ENCODE measurements at places on chromosomes 11 and 22. TPM values are rescaled to one million over a fixed set of nuclear protein-coding genes. Genes with fewer than 3 reads are reported as not detected.

SAA4 gene
- 0.54 TPM for total RNA-seq

RIMBP3C gene
- not detected for total RNA-seq

CNGA4 gene
- 0.20 TPM for total RNA-seq

USP28 gene
- 22.9 TPM for total RNA-seq

TMEM223 gene
- 11.2 TPM for total RNA-seq

HTR3B gene
- total RNA-seq, result not detected

GALNT18 gene
- not detected for total RNA-seq

MYBPC3 gene
- total RNA-seq, result not detected

SLC25A18 gene
- not detected for total RNA-seq

GRCh38 chr11:45161252-45162063 lies 15.0 kb downstream of the PRDM11 start:
- H3K4me1 ChIP-seq, result no peaks in the 10 kb centered on the region
- H3K36me3 ChIP-seq, result no peaks in the 10 kb centered on the region
- no peak overlapping the region for H3K4me3 ChIP-seq
- H3K27ac ChIP-seq, result no peak overlapping the region
- DNase-seq, result no peak
- H3K27me3 ChIP-seq, result peaks cover 2% of the 10 kb centered on the region

DNA sequence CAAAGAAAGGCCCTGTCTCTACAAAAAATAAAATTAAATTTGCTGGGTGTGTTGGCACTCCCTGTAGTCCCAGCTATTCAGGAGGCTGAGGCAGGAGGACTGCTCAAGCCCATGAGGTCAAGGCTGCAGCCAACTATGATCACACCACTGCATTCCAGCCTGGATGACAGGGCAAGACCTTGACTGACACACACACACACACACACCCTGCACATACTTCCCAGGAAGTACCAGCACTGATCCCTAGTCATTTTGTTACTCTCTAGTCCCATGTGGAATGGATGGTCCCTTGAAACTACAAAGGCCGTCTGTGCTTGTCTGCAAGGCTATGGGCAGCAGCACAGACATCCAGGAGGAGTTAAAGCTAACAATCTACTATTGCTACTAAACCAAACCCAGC lies 59.7 kb upstream of the CYP2D6 start:
- no peak for DNase-seq
- H3K36me3 ChIP-seq, result no peaks in the 10 kb centered on the region

DNA sequence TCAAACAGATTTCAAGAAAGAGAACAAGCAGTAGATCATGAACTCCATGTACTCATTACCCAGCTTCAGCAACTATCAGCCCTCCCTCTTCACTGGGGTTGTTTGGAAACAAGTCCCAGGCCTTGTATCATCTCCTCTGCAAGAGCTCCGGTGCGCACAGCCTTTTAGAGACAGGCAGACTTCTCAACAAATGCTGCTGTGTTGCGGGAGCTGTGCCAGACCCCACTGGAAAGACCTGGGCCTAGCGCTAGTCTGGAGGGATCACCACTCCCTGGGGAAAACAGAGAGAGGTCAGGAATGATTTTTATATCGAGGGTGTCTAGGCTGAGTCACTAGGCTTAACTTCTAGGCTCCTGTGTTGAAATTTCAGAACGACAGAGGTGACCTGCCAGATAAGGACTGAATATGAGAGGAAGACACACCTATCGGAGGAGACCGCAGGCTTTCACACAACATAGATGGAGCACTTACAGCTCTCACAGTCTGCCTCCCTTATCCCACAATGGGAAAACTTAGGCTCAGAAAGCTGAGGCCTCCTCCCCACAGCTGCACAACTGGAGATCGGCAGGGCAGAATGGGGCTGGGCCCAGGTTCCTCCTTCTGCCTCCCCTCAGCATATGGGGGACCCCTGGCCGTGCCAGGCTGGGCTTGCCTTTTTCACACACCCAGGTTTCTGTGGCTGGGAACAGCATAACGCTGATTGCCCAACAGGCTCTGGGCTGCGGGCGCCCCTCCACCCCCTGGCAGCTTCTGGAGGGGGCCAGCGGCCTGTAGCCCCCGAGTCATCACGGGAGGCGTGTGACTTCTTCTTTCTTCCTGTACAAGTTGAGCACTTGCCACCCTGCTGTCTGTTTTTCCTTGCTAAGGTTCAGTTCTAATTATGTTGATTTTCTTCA lies 86.0 kb downstream of the PKNOX2 start:
- no peaks in the 10 kb centered on the region for H3K4me1 ChIP-seq
- peaks cover 10% of the 10 kb centered on the region for H3K27me3 ChIP-seq

- no peaks in the 10 kb centered on the region for H3K4me1 ChIP-seq
- H3K27ac ChIP-seq, result no peak overlapping the region
- H3K4me3 ChIP-seq, result no peak overlapping the region
- DNase-seq, result no peak
- H3K36me3 ChIP-seq, result no peaks in the 10 kb centered on the region
These were observed 50.0 kb upstream of the RFPL3 start for GRCh38 chr22:32307617-32308016.

DNA sequence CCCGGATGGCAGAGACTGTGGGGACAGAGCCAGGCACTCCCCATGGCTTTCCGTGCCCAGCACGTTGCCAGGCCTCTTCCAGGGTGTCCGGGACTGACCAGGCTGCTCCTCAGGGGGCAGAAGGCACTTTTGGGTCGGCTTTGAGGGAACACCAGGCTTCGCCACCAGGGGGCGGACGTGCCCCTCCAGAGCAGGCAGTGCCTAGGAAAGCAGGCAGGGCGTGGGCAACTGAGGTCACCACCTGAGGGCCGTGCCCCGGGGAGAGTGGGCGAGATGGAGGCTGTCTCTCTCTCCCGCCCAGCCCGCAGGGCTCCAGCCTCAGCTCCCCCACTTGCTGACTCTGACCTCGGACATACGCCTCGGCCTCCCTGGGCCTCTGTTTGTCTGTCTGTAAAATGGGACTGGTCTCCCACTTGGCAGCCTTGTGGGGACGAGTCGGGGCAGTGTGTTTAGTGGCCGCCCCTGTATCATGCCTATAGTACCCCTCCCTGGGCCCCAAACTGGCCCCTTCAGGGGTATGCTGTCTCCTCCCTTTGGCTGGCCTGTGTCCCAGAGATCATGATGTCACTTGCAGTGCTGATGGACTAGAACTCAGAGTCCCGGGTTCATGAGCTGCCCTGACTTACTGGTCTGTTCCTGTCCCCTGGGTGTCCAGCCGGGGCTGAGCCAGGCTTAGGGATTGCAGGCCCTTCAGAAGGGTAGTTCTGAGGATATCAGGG lies 4.4 kb upstream of the PRR5 start:
- H3K27ac ChIP-seq, result no peak overlapping the region
- DNase-seq, result peak; percentile 83
- no peak overlapping the region for H3K4me3 ChIP-seq
- peaks cover 3% of the 10 kb centered on the region for H3K4me1 ChIP-seq
- H3K27me3 ChIP-seq, result no peaks in the 10 kb centered on the region

GRCh38 chr11:396948-397548 lies 3.0 kb downstream of the PKP3 start:
- peak; percentile 34 for DNase-seq
- peak overlapping the region; percentile 37 for H3K4me3 ChIP-seq
- H3K4me1 ChIP-seq, result no peaks in the 10 kb centered on the region
- no peak overlapping the region for H3K27ac ChIP-seq
- no peaks in the 10 kb centered on the region for H3K36me3 ChIP-seq

DNA sequence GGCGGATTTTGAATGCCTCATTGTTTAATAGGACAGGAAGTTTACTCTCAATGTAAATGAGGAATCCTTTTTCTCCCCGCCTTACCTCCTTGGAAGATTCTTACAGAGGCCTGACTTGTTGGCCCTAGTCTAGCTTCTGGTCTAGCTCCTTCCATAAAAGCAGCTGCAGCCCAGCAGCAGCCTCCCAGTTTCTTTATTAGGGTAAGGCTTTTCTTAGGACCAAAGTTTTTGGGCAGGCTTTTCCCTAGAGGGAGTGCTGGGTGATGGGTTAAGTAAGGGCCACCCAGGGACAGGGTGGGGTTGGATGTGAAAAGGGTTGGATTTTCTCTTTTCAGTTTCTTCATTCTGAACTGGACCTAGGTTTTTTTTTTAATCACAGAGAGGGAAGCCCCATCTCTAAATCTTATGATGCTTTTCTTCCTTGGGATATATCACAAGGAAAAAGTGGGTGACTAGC lies 49.7 kb downstream of the LIF start:
- H3K36me3 ChIP-seq, result no peaks in the 10 kb centered on the region
- H3K4me3 ChIP-seq, result no peak overlapping the region
- peak overlapping the region; percentile 43 for H3K27ac ChIP-seq
- no peak for DNase-seq
- H3K27me3 ChIP-seq, result no peaks in the 10 kb centered on the region
- H3K4me1 ChIP-seq, result peaks cover 18% of the 10 kb centered on the region

- no peaks in the 10 kb centered on the region for H3K36me3 ChIP-seq
- no peaks in the 10 kb centered on the region for H3K4me1 ChIP-seq
- H3K27ac ChIP-seq, result no peak overlapping the region
- no peak for DNase-seq
- H3K27me3 ChIP-seq, result peaks cover 47% of the 10 kb centered on the region
These were observed 75.1 kb upstream of the TSPAN18 start for GRCh38 chr11:44651535-44652155.

- no peak overlapping the region for H3K4me3 ChIP-seq
- H3K4me1 ChIP-seq, result no peaks in the 10 kb centered on the region
- no peaks in the 10 kb centered on the region for H3K36me3 ChIP-seq
- H3K27me3 ChIP-seq, result no peaks in the 10 kb centered on the region
- no peak for DNase-seq
These were observed 165.0 kb downstream of the SOX6 start for GRCh38 chr11:16191212-16191867.

- H3K27ac ChIP-seq, result peak overlapping the region; percentile 26
- no peak overlapping the region for H3K4me3 ChIP-seq
- peak; percentile 38 for DNase-seq
- H3K27me3 ChIP-seq, result peaks cover 78% of the 10 kb centered on the region
- peaks cover 17% of the 10 kb centered on the region for H3K4me1 ChIP-seq
These were observed 4.9 kb downstream of the OVOL1 start for GRCh38 chr11:65791719-65792213.

GRCh38 chr11:132258875-132259274 lies 888.5 kb downstream of the NTM start:
- no peaks in the 10 kb centered on the region for H3K4me1 ChIP-seq
- H3K36me3 ChIP-seq, result no peaks in the 10 kb centered on the region
- no peaks in the 10 kb centered on the region for H3K27me3 ChIP-seq
- no peak overlapping the region for H3K4me3 ChIP-seq
- DNase-seq, result no peak
- no peak overlapping the region for H3K27ac ChIP-seq

DNA sequence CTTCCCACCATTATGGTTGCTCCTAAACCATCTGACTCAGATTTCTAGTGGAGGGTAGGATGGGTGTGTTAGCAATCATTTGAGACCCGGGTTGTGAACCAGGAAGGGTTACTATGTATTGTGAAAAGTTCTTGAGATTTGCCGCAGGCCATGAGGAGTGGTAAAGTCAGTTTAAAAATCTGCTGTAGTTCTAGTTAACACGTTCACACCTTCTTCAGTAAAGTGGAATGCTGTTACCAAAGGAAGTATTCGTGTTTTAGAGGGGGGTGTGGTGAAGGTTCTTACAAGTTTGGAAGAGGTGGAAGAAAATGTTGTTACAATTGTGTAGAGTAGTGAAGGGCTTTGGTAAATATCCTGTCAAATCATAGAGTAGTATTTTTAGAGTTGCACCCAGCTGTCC lies 2.6 kb downstream of the MTMR3 start:
- no peak overlapping the region for H3K27ac ChIP-seq
- peaks cover 22% of the 10 kb centered on the region for H3K4me1 ChIP-seq
- DNase-seq, result no peak
- no peak overlapping the region for H3K4me3 ChIP-seq
- H3K27me3 ChIP-seq, result no peaks in the 10 kb centered on the region

DNA sequence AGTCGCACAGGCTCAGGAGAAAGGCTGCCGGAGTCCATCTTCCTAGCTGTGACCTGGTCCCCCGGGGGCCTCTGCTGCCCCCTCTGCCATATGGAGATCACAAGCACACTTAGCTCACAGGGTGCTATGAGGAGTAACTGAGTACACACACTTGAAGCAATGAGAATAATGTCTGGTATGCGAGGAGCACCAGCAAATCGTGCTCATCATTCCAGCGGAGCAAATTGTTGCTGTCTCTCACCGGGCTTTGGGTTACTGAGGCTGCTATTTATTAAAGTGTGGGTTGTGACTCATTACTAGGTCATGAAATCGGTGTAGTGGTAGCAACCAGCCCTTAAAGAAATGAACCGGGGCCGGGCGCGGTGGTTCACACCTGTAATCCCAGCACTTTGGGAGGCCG lies 48.1 kb upstream of the EIF3D start:
- peaks cover 34% of the 10 kb centered on the region for H3K27me3 ChIP-seq
- DNase-seq, result no peak
- H3K4me1 ChIP-seq, result no peaks in the 10 kb centered on the region

DNA sequence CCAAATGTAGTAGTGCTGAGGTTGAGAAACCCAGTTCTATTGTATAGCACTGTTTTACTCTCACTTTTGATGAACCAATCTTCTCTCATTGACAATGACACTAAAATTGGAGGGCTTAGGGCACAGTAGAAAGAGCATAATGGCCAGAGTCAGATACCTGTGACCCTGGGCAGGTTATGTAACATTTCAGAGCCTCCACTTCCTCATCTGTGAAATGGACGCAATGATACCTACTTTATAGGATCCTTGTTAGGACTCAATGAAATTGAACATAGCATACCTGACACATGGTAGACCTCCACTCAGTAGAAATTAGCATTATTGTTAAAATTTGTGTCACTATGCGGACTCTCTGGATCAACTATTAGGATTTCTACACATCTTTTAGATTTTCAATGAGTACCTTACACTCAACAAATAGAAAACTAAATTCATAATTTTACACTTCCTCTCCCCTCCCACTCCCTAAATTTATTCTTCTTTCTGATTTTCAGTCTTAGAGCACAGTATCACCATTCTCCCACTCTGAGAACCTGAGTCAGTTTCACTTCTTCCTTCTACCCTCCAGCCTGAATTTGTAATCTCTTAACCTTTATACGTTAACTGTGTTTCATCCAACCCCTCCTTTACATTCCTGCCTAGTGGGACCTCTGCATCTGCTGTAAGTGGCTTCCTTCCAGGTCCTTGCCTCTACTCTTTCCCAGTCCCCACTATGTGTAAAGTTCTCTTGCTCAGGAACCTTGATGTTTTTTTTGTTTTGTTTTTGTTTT lies 78.3 kb downstream of the MICAL2 start:
- no peak overlapping the region for H3K27ac ChIP-seq
- no peaks in the 10 kb centered on the region for H3K36me3 ChIP-seq
- DNase-seq, result no peak
- peaks cover 23% of the 10 kb centered on the region for H3K4me1 ChIP-seq
- H3K4me3 ChIP-seq, result no peak overlapping the region

- H3K4me1 ChIP-seq, result no peaks in the 10 kb centered on the region
- no peak overlapping the region for H3K27ac ChIP-seq
- H3K36me3 ChIP-seq, result no peaks in the 10 kb centered on the region
- H3K4me3 ChIP-seq, result no peak overlapping the region
- no peaks in the 10 kb centered on the region for H3K27me3 ChIP-seq
- DNase-seq, result no peak
These were observed 90.5 kb upstream of the POU2AF2 start for GRCh38 chr11:111155021-111155420.

Data from T-cell (primary cell).